Left renal pelvis (tissue), 4 donors: ENCODE measurements at places on chromosomes 4 and X. TPM values are rescaled to one million over a fixed set of nuclear protein-coding genes. Genes with fewer than 3 reads are reported as not detected.

The ERCC6L gene
- 3.9 TPM for polyA plus RNA-seq

The SLC25A5 gene
- 352 TPM for polyA plus RNA-seq

GRCh38 chr4:104449537-104449936 is 45.2 kb downstream of the CXXC4 start:
- DNase-seq, result no peak

DNA sequence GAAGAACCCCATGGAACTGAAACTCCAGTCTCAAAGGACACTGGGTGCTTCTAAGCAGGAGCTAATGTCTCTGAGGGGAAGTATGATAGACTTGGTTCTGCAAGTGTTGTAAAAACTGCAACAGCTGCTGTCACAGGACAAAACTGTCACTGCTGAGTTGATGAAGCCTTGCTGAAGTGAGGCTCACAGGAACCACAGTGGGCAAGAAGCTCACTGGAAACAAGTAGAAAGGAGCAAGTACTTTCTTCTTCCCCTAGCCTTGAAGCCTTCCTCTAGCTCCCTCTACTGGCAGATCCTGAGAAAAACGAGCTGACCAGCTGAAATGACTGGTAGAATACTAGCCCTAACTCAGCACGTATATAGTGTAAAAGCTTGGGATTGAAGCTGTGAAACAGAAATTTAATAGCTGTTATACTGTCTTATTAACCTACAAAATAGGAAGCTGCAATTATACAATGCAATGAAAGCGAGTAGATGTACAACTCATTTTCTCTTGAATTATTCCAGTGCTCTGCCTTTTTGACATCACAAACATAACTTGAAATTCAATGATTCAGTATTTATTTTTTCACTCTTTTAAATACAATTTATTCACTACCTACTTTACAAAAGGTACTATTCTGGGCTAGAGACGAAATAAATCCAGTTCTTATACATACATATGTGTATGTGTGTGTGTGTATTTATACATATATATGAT is 91.4 kb downstream of the GABRB1 start:
- DNase-seq, result peak; percentile 61
